ENCODE measurements at places on chromosomes 2 and 18. TPM values are rescaled to one million over a fixed set of nuclear protein-coding genes. Genes with fewer than 3 reads are reported as not detected.
A peak's percentile ranks its signal among the peaks of the same experiment; 100 is the strongest.

GRCh38 chr18:65411061-65411460 is 339.8 kb upstream of the CDH7 start:
- DNase-seq: no peak

DNA sequence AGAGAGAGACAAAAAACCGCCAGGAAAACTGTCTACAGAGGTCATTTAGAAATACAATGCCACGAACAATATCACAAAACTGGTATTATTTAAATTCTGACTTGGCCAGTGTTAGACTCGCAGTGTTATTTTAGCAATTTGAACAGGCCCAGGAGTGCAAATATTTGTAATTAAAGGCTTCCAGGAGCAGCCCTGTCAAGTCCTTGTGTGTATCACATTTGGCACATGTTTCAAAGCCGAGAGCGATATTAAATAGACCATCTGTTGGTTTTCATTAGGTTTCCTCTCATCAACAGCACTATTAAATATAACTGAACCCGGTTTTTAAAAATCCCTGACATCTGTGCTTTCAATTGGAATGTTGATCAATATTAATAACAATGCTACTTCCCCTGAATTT is 656.9 kb downstream of the TSN start:
- no peak for DNase-seq

DNA sequence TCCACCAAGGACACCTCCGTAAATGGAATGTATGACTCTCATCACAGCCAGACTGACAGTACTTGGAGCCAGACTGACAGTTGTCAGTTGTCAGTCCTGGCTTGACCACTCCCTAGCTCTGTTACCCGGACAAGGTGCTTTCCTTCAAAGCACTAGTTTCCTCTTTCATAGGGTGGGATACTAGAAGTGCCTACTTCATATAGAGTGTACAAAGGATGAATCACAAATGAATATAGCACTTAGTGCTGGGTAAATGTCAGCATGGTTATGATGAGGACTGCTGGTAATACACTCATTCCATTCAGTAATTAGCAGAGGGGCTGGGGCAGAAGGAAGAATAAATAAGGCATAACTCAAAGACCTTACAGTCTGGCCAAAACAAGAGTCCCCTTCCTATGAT is 91.4 kb downstream of the ARL4C start:
- no peak for DNase-seq

DNA sequence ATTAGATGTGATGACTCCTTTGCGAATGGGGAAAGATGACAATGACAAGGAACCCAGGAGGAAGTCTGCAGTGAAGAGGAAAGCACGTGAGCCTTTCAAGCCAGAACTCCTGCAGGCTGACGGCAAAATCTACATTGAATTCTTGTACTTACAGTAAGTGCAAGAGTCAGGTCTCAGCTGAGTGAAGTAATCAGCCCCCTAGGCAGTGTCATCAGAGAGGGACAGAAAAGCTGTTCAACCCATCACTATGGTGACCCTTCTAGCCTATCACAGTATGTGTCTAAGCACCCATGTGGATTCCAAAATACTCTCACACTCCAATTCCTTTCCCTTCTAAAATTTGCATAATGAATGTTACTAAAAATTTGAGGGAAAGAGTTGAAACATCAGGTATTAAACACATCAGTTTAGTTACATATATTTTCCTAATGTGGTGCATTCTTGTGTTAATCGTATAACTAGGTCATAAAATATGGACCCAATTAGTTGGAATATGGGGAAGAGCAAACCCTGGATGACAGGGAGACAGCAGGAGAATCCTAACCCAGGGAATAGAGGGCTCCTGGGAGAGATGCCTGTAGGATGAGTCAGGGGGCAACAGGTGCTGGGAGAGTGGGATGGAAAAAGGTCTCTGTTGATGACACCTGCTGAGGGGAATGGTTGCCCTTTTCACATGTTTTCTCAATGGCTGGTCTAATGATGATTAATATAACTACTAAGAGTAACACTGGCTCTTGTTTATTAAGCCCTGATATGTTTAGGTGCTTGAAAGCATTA is 39.5 kb downstream of the VWC2L start:
- DNase-seq: no peak

DNA sequence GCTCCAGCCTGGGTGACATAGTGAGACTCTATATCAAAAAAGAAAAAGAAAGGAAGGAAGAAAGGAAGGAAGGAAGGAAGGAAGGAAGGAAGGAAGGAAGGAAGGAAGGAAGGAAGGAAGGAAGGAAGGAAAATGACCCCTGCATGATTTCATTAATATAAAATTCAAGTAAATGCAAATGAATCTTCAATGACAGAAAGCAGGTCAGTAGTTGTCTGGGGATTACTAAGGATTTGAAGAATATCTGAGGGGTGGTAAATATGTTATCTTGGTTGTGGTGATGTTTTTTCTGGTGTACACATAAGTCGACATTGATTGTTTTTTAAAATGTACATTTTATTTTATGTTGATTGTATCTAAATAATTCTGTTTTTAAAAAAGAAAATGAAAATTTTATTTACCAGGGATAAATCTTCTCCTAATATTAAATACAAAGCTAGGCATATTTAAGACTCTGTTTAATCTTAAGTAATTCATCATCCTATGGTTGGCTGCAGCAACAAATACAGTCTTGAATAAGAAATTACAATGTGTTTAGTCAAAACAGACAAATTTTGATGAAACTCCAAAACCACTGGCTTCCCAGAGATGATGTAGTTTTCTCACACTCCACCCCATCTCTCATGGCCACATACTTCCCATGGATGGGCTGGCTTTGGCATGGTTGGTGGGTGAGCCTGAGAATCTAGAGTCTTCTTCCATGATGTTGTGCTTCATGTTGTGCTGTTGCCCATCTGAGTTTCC is 314.7 kb upstream of the REG3G start:
- DNase-seq: no peak

DNA sequence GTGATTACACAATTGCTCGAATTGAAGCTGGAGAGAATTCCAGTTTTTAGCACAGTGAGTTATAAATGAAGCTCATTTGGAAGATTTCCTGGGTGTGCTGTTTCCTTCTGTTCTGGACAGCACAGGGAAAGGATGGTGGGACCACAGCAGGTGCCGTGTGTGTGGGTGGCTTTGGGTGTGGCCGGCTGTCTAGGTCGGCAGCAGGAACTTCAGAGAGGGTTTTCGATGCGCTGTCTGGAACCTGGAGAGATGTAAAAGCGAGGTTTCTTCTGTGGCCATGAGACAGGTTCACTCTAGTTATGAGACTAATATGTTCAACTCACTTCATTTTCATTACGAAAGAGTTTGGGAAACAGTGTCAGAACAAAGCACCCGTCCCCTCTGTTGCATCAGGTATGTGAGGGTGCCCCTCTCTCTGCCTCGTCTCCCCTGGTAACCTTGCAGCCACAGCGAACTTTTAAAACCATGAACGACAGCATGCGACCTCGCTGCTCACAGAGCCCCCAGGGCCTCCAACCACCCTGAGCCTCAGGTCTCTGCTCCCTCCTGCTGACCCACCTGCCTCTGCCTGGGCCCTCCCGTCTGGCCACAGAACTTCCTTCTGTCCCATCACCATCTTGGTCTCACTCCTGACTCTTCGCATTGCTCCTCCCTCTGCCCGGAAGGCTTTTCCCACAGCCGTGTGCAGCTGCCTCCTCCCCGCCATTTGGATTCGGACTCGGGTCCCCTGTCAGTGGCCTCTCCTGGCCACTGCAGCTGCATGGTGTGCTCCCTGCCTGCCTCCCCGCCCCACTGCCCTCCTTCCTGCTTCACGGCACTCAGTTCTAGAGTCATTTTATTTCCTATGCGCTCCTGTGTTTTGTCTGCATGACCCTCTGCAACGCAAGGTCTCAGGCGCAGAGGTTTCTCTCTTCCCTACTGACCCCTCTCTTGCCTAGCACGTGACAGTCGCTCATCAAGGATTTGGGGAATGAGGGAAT is 151.2 kb downstream of the NDUFA10 start:
- DNase-seq: no peak

- DNase-seq: peak; percentile 99
Observed at GRCh38 chr2:235026649-235027557, 75.1 kb downstream of the SH3BP4 start.

DNA sequence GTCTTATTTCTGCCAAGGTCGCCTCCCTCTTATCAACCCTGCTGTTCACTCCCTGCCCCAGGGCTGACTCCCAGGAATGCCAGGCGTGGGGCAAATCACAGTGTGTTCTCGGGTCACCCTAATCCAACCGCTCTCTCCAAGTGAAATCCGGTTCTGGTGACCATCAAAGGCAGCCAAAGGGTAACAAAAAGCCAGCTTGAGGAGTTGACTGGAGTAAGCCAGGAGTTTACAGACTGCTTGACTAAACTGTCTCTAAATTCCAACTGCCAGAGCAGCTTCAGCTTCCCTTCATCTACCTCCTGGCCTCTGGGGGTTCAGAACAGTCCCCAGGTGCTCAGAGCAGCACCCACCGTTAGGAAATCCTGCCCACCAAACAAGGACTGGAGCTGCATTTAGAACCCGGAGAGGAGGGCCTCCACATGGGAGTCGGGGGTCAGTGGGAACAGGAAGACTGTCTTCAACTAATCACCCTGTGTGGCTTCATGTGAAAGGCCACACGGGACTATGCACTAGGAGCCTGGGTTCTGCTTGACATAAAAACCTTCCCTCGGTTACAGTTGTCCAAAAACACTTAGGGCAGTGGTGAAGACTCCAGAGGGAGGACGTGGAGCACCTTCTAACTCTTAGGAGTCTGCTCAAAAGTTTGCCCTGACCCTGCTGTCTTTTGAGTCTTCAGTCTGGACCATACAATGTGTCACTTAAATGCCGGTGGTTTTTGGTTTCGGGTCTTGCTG is 24.2 kb upstream of the MCFD2 start:
- DNase-seq: no peak

GRCh38 chr2:110101901-110102803 is 13.5 kb downstream of the MALL start:
- DNase-seq: peak; percentile 79

DNA sequence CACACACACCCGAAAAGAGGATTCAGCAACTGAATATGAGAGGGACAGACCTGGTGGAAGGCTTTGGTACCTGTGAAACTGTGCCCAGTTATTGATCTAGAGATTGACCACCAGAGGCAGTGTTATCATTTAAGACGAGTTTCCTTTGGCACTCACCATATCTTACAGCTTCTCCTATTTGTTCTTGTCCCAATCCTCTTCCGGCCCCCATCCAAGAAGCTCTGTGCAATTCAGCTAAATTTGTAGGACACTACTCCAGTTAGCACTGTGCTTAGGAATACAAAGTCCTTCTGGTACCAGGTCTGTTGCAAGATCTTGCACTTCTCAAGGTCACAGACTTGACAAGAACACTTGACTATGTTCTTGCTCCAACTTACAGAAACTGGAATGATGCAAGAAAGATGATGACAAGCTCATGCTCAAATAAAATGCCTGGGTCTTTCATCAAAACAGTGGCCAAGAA is 177.7 kb downstream of the TMEM247 start:
- DNase-seq: peak; percentile 47

GRCh38 chr2:14492920-14493503 is 139.5 kb upstream of the LRATD1 start:
- peak; percentile 98 for DNase-seq

GRCh38 chr2:54652540-54652939 is 70.9 kb upstream of the EML6 start:
- DNase-seq: peak; percentile 65

DNA sequence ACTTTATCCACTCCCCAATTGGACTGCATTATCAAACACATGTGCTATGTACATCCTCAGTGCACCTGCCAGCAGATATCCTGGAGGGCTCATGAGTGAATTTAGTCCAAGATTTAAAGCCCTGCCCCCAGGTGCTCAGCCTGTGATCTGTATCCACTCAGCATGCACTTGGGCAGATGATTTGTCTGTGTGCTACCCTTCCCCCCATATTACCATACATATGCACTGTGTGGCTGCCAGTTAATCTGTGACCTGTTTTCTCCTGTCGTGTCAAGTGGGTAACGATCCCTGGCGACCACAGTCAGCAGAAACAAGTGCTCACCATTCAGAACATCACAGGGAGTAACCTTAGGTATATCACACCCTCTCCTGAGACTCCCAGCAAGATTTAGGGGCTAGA is 10.2 kb downstream of the NAGK start:
- DNase-seq: no peak

DNA sequence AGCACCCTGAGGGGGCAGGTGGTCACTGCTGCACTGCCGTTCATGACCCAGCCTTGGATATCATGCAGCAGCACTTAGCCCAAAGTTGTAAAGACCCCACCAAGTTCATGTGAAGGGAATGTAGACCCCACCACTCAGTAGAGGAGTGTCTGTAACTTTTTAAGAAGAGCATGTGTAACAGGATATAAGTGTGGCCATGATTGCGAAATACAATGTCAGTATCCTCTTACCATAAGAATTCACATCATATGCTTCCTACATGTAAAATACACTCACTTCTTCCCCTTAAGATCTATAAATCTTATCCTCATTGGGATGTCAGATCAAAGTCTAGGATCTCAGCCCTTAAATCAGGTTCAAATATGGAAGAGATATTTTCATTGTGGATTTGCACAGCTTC is 276.9 kb downstream of the PTPRM start:
- peak; percentile 59 for DNase-seq

The FOXI3 gene
- not detected for total RNA-seq

The DBI gene
- 98.1 TPM for total RNA-seq

The CFAP210 gene
- total RNA-seq: not detected

The SAG gene
- total RNA-seq: not detected

The CYP26B1 gene
- total RNA-seq: under 0.01 TPM
